ENCODE measurements at places on chromosomes 11 and 22.

- DNase-seq = no peak
These were observed 171.0 kb upstream of the ARHGAP20 start for GRCh38 chr11:110883256-110883655.

GRCh38 chr11:74226907-74227306 is 55.8 kb downstream of the PPME1 start:
- no peak for DNase-seq

DNA sequence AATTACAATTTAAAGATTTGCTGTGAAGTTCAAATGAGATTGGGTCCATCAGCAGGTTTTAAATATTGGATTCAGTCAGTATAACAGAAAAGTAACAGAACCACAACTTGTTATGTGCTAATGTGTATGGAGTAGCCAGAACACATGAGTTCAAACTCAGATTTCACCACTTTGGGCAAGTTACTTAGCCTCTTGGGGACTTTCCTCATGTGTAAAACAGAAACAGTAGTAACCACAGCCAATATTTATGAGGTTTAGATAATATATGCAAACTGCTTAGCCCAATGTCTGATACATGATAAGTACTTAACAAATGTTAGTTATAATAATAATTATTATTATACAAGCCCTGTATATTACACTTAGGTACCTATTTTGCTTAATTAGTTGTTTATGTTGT is 21.8 kb upstream of the SLC5A12 start:
- DNase-seq = no peak

DNA sequence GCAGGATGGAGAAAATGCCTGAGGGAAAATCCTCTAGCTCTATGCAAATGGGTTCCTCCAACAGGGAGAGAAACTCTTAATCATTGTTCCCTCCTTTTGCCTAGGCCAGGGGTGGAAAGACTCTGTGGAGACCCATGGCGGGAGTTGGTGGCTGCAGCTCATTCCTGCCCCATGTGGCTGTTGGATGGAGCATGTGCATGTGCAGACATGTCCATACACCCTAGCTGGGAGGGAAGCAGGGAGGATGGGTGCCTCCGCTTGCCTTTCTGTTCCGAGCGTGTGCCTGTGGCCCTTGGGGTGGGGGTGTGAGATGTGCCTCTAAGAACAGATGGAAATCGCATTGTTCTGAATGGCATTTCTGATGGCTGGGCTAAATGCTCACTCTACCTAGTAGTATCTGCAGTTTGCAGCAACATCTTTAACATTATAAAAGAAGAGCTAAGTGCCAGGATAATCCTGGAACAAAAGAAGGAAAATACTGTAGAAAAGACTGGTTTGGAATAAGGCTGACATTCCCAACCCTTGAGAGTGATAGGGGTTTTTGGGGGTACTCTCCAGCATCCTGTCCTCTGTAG is 31.7 kb downstream of the METTL15 start:
- DNase-seq = no peak

DNA sequence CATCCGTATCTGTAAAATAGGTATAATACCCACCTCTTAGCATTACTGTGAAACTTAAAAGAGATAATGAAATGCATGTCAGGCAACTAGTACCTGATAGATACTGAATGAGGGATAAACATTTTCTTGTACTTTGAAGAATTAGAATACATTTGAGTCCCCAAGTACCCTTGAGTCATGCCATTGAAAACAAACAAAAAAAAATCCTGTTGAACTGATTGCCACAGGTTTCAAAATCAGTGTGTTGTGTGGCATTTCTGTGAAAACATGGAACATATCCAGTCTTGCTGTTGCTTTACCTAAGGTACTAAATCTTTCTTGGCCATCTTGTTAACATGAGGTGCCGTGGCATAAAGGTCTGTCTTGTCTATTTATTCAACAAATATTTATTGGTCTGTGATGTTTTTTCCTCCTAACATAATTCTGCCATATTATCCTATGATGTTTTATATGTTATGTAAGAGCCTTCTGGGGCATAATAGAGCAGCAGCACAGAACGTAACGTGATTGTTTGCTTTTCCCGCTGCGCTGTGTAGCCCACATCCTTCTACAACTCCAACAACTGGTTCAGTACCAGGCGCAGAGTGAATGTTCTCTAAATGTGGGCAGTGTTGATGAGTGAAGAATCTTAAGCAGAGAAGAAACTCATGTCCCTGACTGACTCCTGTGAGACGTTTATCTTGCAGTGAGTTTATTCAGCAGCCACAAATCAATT is 79.3 kb upstream of the RAB1B start:
- no peak for DNase-seq

DNA sequence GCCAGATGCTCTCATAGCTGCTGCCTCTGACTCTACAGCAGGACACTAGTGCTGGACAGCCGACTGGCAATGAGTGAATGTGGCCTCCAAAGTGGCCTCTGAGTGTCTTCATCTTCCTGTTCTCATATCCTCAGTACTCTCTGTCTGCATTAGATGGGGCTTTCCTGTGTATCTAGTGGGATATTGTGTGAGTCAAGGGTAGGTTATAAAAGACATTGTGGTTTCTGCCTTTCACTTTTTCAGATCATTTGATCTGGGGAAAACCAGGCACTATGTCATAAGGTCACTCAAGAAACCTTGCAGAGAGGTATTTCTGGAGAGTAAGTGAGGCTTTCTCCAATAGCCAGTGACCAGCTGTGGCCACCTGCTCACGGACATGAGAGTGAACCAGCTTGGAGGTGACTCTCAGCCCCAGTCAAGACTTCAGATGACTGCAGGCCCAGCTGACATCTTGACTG is 333.6 kb upstream of the NCAM1 start:
- no peak for DNase-seq

Measured in inflammatory macrophage treated with lipopolysaccharide for 1 hour (primary cell).